Central memory CD8-positive, alpha-beta T cell (primary cell): ENCODE measurements at places on chromosomes 16 and 17.
A peak's percentile ranks its signal among the peaks of the same experiment; 100 is the strongest.

- no peak overlapping the region for H3K4me3 ChIP-seq
- peaks cover 36% of the 10 kb centered on the region for H3K4me1 ChIP-seq
- H3K27ac ChIP-seq: no peak overlapping the region
- no peak for DNase-seq
- no peaks in the 10 kb centered on the region for H3K36me3 ChIP-seq
- no peaks in the 10 kb centered on the region for H3K27me3 ChIP-seq
Observed at GRCh38 chr16:17403156-17403809, 67.5 kb downstream of the XYLT1 start.

DNA sequence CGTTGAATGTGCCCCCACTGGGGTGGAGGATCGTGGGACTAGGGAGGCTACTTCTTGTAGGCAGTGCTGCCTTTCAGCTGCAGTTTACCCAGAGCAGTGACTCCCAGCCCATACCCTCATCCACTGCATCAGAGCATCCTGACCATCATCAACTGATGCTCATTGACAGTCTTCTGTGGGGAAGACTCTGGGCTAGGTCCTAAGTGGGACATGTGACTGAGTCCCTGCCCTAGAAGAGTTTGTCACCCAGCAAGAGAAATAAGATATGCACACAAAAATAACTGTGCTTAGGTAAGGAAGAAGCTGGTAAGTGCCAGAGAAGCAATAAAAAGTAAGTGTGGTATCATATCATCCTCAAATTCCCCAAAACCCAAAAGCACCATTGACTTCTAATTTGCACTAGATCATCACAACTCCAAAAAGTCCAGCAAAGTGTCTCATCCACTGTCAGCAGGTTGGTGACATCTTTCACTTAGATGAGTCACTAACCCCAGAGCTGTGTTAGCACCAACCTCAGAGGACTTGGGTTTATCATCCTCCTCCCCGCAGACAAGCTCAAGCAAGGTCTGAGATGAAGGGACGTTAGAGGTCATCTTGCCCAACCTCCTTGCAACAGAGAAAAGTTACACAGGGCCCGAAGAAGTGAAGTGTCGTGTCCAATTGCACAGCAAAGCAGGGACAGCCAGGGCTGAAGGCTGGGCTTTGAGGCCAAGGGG lies 99.0 kb downstream of the CCDC182 start:
- H3K4me3 ChIP-seq: no peak overlapping the region
- no peak overlapping the region for H3K27ac ChIP-seq
- H3K36me3 ChIP-seq: peaks cover 4% of the 10 kb centered on the region
- H3K27me3 ChIP-seq: no peaks in the 10 kb centered on the region
- H3K4me1 ChIP-seq: peaks cover 19% of the 10 kb centered on the region

DNA sequence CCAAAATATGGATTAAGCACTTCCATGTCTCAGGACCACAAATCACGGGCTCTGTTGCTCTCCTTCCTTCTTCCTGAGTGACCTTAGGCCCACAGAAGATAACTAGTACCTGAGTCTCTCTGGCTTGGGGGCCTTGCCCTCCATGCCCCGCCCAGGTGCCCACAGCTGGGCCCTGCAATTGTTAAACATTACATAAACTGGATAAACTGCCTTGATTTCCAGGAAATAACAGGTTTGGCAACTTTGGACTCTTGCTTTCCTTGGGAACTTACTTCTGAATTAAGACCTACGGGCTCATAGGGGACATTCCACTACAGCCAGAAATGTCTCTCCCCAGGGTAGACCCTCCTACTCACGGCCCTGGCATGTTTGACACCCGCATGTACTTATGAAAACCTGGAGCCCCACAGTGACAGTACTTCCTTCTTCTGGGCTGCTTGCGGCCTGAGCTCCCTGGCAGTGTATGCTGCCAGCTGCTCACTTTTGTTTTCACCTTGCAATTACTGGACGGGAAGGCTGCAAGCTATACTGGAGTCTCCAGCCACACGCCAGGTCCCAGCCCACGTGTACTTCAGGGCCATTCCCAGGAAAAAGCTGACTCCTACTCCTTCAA lies 2.3 kb upstream of the UBALD2 start:
- H3K4me3 ChIP-seq: peak overlapping the region; percentile 38
- DNase-seq: no peak
- H3K4me1 ChIP-seq: peaks cover 40% of the 10 kb centered on the region
- peaks cover 22% of the 10 kb centered on the region for H3K36me3 ChIP-seq
- peak overlapping the region; percentile 5 for H3K27ac ChIP-seq

DNA sequence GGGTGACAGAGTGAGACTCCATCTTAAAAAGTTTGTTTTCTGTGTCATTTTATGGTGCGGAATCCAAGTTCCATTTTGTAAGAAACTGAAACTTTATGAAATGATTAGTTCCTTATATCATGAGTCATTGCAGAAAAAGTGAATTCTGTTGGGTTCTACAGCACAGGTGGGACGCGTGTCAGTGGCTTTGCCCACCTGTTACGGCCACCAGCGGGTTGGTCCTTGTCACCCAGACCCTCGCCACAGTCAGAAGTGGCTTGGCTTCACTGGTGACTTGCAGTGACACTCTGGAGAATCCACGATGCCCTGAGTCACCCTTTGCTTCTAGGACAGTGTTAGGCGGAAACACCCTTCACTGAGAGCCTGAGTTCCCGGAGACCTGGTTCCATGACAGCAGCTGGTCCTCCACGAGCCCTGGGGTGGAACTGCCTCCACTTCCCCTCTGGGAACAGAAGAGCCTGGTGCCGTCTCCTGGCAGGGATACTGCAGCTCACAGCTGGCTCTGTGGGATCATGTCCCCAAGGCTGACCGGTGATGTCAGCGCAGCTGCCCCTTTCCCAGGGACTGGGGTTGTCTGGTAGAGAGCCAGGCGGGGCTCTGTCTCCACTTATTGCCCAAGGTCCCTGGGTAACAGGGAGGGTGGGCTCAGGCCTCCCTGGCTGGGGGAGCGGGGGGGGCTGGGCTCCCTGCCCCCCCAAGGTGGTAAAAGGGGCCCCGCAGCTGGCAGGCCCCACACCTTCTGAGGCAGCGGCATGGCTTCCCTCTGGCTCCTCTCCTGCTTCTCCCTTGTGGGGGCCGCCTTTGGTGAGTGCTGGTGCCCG lies at the start of gene CTRB1:
CTRB1 (plus strand) TSS at position 733 of the 821 bp plus-strand sequence; CDS start at position 753, 20 bp downstream.
- DNase-seq: no peak
- peak within 1 kb of the TSS; percentile 76 for H3K4me3 ChIP-seq
- H3K27ac ChIP-seq: peak within 1 kb of the TSS; percentile 43
- H3K36me3 ChIP-seq: peaks cover 4% of the 10 kb centered on the region
- H3K4me1 ChIP-seq: peaks cover 9% of the 10 kb centered on the region
- H3K27me3 ChIP-seq: no peaks in the 10 kb centered on the region

GRCh38 chr17:3978421-3979289 lies 14.4 kb upstream of the ATP2A3 start:
- DNase-seq: no peak
- no peak overlapping the region for H3K4me3 ChIP-seq
- peaks cover 10% of the 10 kb centered on the region for H3K4me1 ChIP-seq

DNA sequence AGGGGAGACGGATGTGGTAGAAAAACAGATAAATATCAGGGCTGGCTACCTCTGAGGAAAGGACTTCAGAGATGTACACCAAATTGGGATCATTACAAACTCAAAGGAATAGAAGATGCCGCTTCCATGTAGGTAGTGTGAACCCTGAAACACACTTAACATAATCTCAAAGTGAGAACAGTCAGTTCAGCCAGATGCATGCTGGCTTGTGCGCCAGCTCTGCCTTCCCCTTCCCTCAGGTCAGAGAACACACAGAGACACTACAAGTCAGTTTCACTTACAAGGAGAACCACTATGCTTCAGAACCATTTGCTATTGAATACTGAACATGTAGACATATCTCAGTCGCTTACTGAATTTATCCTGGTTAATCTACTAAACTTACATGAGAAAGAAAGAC lies 176.0 kb upstream of the AXIN2 start:
- no peaks in the 10 kb centered on the region for H3K36me3 ChIP-seq
- H3K4me3 ChIP-seq: no peak overlapping the region
- H3K27me3 ChIP-seq: peaks cover 15% of the 10 kb centered on the region
- no peak for DNase-seq
- no peak overlapping the region for H3K27ac ChIP-seq
- H3K4me1 ChIP-seq: no peaks in the 10 kb centered on the region

GRCh38 chr17:5331506-5331905 lies 49.4 kb downstream of the RABEP1 start:
- DNase-seq: no peak
- H3K4me3 ChIP-seq: no peak overlapping the region
- H3K27me3 ChIP-seq: no peaks in the 10 kb centered on the region
- H3K27ac ChIP-seq: no peak overlapping the region

DNA sequence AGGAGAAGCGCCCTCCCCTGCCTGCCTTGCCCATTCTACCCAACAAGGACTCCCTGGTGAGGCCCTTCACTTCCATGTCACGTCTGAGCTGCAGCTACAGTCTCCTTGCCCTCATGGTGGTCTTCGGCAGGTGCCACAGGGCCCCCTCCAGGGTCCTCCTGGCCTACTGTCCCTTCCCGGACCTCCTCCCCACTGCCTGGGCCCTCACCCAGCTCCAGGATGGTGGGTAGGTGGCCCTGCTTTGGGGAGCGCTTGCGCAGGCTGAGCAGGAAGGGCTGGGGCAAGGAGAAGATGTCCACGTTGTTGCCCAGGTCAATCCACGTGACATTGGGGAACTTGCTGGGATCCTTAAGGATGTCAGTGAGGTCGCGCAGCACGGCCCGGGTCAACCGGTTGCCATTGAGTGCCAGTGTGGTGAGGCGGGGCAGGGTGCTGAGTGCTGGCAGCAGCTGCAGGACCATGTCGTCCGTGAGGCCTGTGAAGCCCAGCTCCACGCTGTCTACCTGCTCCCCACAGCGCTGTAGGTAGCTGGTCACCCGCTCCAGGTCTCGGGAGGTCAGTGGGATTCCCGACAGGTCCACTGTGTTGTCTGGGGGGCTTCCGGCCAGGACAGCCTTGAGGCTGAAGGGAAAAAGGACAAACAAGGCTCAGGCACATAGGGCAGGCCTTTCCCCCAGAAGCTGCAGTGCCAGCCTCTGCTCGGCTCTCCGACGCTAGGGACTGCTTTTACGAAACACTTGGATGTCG lies 28.3 kb downstream of the TRPV2 start:
- H3K27ac ChIP-seq: peak overlapping the region; percentile 67
- peaks cover 51% of the 10 kb centered on the region for H3K4me1 ChIP-seq
- H3K4me3 ChIP-seq: no peak overlapping the region
- no peaks in the 10 kb centered on the region for H3K27me3 ChIP-seq
- peaks cover 46% of the 10 kb centered on the region for H3K36me3 ChIP-seq

DNA sequence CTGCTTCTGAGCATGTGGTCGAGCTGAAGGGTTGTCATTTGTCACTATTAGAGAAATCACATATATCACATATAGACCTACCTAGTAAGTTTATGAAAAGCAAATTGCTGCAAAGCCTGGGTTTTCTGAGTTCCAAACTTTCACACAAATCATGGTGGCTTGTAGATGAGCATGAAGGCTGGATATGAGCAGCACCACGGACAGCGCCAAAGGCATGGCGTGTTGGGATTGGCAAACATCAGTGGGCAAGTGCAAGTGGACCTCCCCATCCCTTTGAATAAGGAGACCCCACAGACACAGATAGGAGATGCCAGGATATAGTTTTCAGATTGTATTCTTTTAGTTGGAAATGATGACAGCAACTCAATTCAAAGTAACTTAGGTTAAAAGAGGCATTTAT lies 77.6 kb upstream of the CACNG3 start:
- H3K36me3 ChIP-seq: peaks cover 51% of the 10 kb centered on the region
- H3K4me1 ChIP-seq: peaks cover 16% of the 10 kb centered on the region
- no peaks in the 10 kb centered on the region for H3K27me3 ChIP-seq
- H3K27ac ChIP-seq: no peak overlapping the region

DNA sequence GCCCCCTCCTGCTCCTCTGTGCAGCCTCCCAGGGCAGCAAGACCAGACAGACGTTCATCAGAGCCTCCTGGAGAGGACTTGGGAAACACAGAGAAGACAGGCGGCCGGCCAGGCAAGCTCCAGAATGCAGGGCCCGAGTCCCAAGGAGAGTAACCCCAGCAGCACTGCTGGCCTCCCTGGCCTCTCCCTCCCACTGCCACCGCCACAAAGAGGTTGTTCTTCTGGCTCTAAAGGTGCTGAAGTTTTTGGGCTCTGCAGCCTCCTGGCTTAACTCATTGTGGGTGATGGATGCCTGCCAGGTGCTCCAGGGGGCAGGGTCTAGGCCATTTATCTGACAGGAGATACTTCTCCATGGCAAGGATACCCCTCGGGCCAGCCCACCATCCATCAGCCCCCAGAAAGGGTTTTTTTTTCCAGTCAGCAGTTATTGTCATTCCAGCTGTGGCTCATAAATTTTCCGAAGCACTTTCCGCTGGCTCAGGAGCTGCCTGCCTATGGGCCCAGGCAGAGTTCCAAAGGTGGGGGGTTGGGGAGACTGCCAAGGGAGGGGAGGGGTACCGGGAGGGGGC lies 32.0 kb upstream of the MRPS23 start:
- H3K27ac ChIP-seq: no peak overlapping the region
- H3K36me3 ChIP-seq: no peaks in the 10 kb centered on the region
- H3K4me1 ChIP-seq: no peaks in the 10 kb centered on the region
- H3K4me3 ChIP-seq: no peak overlapping the region

DNA sequence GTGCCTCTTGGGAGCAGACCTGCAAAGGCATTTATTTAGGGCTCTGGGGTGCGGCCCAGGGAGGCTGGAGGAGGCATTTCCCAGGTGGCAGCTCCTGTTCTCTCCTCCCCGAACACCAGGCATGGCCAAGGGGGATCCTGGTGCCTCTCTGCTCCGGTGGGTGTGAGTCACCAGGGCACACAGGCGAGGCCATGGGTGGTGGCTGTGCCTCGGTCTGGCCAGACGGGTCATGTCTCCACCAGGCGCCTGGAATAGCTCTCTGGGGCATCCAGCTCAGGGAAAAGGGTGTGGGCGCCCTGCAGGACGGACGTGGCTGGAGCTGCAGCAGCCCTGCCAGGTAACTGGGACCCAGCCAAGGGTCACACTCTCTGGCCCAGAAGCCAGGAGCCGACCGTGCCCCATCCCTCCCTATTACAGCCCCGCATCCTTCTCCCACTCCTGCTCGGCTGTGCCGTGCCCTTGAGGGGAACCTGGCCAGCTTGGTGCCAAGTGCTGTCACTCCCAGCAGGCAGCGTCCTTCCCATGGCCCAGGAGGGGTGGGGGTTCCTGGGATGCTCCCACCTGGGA lies 25.8 kb downstream of the SOX8 start:
- peaks cover 8% of the 10 kb centered on the region for H3K4me1 ChIP-seq
- peaks cover 6% of the 10 kb centered on the region for H3K36me3 ChIP-seq
- no peak overlapping the region for H3K27ac ChIP-seq
- H3K27me3 ChIP-seq: peaks cover 29% of the 10 kb centered on the region

- H3K27me3 ChIP-seq: peaks cover under 1% of the 10 kb centered on the region
- peaks cover 7% of the 10 kb centered on the region for H3K36me3 ChIP-seq
- DNase-seq: no peak
- peak overlapping the region; percentile 77 for H3K4me3 ChIP-seq
- H3K27ac ChIP-seq: peak overlapping the region; percentile 80
- H3K4me1 ChIP-seq: peaks cover 24% of the 10 kb centered on the region
Observed at GRCh38 chr17:17305281-17305801, 2.2 kb downstream of the NT5M start.
